Activated T-helper 1 cell treated with anti-CD3 and anti-CD28 coated beads, Interleukin-12 subunit alpha, Interleukin-12 subunit beta, Interleukin-2, Interleukin-4 antibody, amounts not matched to agents 30 ng/mL and 10 ng/mL and 1 ng/mL, durations not matched to agents 14 hours and 24 hours and 36 hours (primary cell): ENCODE measurements at places on chromosomes 12 and 14. TPM values are rescaled to one million over a fixed set of nuclear protein-coding genes. Genes with fewer than 3 reads are reported as not detected.

The REP15 gene
- 1.4 and 1.6 TPM in 2 replicates for total RNA-seq

The RNASE1 gene
- total RNA-seq: not detected in 2 replicates

The KLRD1 gene
- 2.5 and 2.7 TPM in 2 replicates for total RNA-seq

The CLECL1 gene
- 7.6 and 9.1 TPM in 2 replicates for total RNA-seq

The RASAL1 gene
- 0.10 and 0.34 TPM in 2 replicates for total RNA-seq

The PTGER2 gene
- 67.4 and 67.9 TPM in 2 replicates for total RNA-seq

The MFAP5 gene
- not detected in 2 replicates for total RNA-seq

The PAX9 gene
- not detected in 2 replicates for total RNA-seq

The MGAT4C gene
- under 0.01 TPM in 1 of 2 replicates, not detected in the other for total RNA-seq

The FERMT2 gene
- total RNA-seq: 1.3 and 2.1 TPM in 2 replicates
